ENCODE measurements at places on chromosomes 6 and 20.
A peak's percentile ranks its signal among the peaks of the same experiment; 100 is the strongest.

DNA sequence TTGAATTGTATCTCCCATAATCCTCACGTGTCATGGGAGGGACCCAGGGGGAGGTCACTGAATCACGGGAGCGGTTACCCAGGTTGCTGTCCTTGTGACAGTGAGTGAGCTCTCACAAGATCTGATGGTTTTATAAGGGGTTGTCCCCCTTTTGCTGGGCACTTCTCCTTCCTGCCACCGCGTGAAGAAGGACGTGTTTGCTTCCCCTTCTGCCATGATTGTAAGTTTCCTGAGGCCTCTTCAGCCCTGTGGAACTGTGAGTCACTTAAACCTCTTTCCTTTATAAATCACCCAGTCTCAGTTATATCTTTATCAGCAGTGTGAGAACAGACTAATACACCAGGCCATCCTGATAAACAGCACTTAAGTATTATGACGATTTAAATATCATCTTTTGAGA is 9.0 kb upstream of the MRGBP start:
- H3K4me1 ChIP-seq, result peaks cover 8% of the 10 kb centered on the region
- no peaks in the 10 kb centered on the region for H3K36me3 ChIP-seq
- H3K4me3 ChIP-seq, result no peak overlapping the region
- no peak overlapping the region for H3K27ac ChIP-seq
- H3K27me3 ChIP-seq, result no peaks in the 10 kb centered on the region
- no peak for DNase-seq

GRCh38 chr6:154030646-154031045 is 8.4 kb upstream of the OPRM1 start:
- H3K27me3 ChIP-seq, result no peaks in the 10 kb centered on the region
- H3K4me1 ChIP-seq, result no peaks in the 10 kb centered on the region
- H3K4me3 ChIP-seq, result no peak overlapping the region
- H3K27ac ChIP-seq, result no peak overlapping the region
- DNase-seq, result no peak

DNA sequence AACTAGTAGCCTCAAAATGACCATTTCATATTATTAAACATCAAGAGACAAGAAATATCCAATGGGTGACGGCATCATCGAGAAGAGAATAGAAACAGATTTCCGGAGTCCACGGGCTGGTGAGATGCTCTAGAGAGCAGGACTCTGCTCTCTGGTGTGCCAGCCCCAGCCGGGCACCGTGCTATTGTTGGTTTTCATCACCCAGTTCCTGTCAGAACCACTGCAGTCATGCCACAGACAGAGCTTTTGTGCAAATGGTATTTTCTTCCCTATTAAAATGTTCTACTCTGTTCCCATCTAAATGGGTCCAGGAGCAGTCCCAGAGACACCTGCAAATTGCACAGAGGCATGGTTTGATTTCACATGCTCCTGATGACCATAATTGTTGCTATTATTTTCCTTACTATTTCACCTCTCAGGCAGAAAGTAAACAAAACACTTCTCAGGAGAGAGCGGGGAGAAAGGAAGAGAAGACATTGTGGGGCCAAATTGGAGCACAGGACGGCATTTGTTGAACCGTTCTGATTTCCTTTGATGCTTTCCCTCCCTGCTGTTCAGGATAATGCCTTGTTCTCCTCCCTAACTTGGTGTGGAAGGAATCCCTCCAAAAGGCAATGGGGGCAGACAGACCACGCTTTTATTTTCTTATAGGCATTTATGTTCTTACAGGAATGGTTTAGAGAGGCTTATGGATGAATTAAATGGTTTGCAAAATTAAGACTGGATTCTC is 11.4 kb upstream of the RAMACL start:
- H3K36me3 ChIP-seq, result no peaks in the 10 kb centered on the region
- H3K4me1 ChIP-seq, result peaks cover 33% of the 10 kb centered on the region
- peak overlapping the region; percentile 87 for H3K27ac ChIP-seq
- DNase-seq, result no peak
- no peak overlapping the region for H3K4me3 ChIP-seq

DNA sequence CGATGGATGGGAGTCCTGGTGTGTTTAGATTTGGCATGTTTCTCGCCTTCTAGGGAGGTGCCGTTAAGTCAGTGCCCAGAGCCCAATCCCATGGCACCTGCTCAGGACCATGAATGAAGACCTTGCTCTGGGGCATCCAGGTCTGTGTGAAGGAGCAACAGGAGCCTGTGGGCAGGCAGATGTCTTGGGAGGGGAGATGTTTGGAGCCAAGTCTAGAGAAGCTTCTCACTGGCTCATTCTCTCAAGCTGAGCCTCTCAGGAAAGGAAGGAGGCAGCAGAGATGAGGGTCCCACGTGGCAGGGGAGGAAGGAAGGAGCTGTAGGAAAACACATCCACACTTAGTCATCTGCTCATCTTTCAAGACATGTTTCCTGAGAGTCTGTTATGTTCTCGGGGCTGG is 9.5 kb upstream of the SIRPB1 start:
- no peaks in the 10 kb centered on the region for H3K27me3 ChIP-seq
- H3K36me3 ChIP-seq, result no peaks in the 10 kb centered on the region
- no peaks in the 10 kb centered on the region for H3K4me1 ChIP-seq
- no peak overlapping the region for H3K4me3 ChIP-seq

- no peaks in the 10 kb centered on the region for H3K36me3 ChIP-seq
- H3K4me1 ChIP-seq, result peaks cover 18% of the 10 kb centered on the region
- H3K27ac ChIP-seq, result no peak overlapping the region
- no peak for DNase-seq
- H3K27me3 ChIP-seq, result no peaks in the 10 kb centered on the region
- H3K4me3 ChIP-seq, result no peak overlapping the region
Observed at GRCh38 chr6:34955442-34955841, 66.4 kb downstream of the ANKS1A start.

DNA sequence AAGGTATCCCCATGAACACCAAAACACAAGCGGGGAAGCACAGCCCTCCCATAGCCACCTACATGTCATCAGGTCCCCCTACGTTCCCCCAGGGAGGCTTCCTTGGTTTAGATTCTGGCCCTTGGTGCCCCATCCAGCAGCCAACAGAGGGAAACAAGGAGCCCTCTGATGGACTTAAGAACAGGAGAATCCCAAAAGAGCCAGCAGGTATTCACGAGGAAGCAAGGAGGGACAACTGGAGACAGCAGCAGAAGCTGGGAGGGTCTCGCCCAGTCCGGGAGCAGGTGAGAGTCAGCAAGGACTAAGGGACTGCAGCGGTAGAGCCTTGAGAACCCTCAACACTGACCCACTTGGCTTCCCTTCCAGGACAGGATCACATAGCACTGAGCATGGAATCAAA is 58.4 kb upstream of the TOP1 start:
- H3K27me3 ChIP-seq, result no peaks in the 10 kb centered on the region
- no peak for DNase-seq
- H3K36me3 ChIP-seq, result no peaks in the 10 kb centered on the region
- H3K4me1 ChIP-seq, result peaks cover 11% of the 10 kb centered on the region

DNA sequence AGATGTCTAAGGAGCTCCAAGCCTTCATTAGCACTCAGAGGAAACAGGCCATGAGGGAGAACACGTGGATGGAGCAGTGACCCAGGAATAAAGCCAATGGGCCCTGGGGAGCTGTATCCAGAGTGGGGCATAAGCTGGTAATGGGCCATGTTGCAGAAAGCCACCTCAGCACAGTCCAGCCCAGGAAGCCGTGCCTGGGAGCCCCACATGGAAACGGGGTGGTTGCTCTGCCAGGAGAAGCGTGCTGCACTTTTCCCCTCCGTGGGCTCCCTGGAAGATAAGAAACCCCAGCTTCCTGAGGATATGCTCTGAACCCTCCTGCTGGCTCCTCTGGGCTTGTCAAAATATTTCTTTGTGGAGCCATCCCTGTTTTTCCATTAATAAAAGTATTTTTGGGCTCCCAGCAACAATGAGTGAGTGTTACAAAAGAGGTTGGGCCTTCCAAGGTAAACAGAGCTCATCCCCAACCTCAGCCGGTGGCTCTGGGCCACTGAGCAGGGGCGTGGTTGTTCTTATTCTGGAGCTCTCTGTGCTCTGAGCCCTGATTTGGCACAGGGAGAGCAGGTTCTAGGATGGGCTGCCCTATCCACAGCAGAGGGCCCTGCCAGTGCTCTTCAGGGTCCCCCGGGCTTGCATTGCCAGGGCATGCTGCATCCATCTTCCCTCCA is 31.2 kb upstream of the NFATC2 start:
- no peak overlapping the region for H3K4me3 ChIP-seq
- no peak overlapping the region for H3K27ac ChIP-seq
- no peak for DNase-seq
- H3K27me3 ChIP-seq, result no peaks in the 10 kb centered on the region

GRCh38 chr6:53579338-53579737 is 34.4 kb upstream of the GCLC start:
- no peak overlapping the region for H3K4me3 ChIP-seq
- peaks cover 19% of the 10 kb centered on the region for H3K4me1 ChIP-seq
- no peaks in the 10 kb centered on the region for H3K27me3 ChIP-seq
- H3K36me3 ChIP-seq, result no peaks in the 10 kb centered on the region
- DNase-seq, result no peak

- H3K36me3 ChIP-seq, result no peaks in the 10 kb centered on the region
- H3K4me1 ChIP-seq, result no peaks in the 10 kb centered on the region
Observed at GRCh38 chr6:124723671-124724070, 238.6 kb upstream of the RNF217 start.

DNA sequence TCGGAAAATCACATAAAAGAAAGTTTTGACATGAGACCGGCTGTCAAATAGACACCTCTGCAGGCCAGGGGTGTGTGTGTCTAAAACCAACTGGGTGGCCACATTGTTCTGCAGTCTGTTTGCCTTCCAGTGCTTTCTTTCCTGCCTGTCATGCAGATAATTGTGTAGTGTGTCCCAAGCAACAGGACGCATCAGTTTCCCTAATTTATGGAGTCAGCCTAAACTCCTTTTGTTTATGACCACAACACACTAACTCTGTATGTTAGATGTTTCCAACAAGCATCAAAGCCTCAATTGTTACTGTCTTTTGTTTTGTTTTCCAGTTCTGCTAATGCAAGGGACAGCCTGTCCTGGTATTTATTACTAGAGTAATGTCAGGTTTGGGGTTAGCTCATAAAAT is 205.7 kb downstream of the ATXN1 start:
- no peaks in the 10 kb centered on the region for H3K36me3 ChIP-seq
- H3K4me3 ChIP-seq, result no peak overlapping the region
- H3K27ac ChIP-seq, result no peak overlapping the region
- H3K4me1 ChIP-seq, result no peaks in the 10 kb centered on the region

DNA sequence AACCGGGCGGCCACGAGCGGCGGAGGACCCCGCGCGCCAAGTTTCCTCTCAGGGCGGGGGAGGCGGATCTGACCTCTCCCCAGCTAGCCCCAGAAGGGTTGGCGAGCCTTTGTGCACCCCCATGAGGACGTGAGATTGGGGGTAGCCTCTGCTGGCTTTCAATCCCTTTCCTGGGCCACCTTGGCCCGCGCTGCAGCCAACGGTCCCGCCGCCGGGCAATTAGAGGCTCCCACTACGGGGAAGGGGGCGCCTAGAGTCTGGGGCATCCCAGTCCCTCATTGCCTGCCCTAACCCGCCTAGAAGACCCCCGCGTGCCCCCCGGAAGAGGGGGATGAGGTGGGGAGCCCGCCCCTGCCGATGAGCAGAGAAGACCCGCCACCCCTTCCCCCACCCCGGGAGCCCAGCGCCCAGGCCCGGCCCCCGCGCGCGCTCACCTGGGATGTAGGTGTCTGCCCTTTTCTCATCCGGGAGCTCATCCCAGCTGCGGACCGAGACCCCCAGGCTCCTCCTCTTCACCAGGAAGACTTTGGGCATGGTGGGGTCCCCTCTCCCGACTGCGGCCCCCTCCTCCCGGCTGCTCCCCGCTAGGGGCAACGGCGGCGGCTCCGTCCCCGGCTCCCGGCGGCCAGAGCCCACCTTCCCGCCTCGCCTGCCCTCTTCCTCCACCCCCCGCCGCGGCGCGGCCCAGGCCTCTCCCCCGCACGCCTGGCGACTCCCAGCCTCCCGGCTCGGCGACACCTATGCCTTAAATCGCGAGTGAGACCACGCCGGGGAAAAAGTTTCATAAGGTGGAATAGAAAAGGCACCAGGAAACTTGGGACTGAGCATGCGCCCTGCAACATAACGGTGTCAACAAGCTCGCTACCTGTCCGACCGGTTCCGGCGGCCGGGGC is at the start of gene OVOL2:
OVOL2 (minus strand) TSS at position 816 of the 893 bp plus-strand sequence; CDS start at position 534, 282 bp downstream.
- no peak for DNase-seq
- peaks cover 7% of the 10 kb centered on the region for H3K27me3 ChIP-seq
- no peaks in the 10 kb centered on the region for H3K36me3 ChIP-seq
- H3K27ac ChIP-seq, result peak within 1 kb of the TSS; percentile 44
- H3K4me1 ChIP-seq, result peaks cover 39% of the 10 kb centered on the region
- peak within 1 kb of the TSS; percentile 50 for H3K4me3 ChIP-seq

- H3K4me1 ChIP-seq, result peaks cover 5% of the 10 kb centered on the region
- H3K27me3 ChIP-seq, result no peaks in the 10 kb centered on the region
- H3K36me3 ChIP-seq, result no peaks in the 10 kb centered on the region
Observed at GRCh38 chr6:108801366-108801765, 46.9 kb upstream of the ARMC2 start.

Data from vagina (tissue), 2 donors.